ENCODE measurements at places on chromosomes 7 and 10.

DNA sequence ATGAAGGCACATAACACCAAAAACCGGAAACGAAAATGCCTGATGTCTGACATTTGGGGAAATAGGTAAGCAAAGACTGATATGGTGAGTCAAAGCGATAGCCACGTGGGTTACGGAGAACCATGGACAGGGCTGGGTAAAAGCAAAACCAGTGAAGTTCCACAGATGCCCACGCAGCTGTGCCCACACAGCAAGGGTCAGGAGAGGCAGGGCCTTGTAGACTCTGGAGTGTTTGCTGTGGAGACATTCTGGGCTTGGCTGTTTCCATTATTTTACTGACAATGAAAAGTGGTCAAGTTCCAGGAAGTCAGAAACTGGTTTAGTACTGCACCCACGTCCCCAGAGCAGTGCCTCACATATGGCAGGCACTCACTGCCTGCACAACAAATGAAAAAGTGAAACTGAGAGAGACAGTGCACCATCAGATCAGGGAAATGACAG is 148.7 kb downstream of the ZMYND11 start:
- DNase-seq, result no peak

DNA sequence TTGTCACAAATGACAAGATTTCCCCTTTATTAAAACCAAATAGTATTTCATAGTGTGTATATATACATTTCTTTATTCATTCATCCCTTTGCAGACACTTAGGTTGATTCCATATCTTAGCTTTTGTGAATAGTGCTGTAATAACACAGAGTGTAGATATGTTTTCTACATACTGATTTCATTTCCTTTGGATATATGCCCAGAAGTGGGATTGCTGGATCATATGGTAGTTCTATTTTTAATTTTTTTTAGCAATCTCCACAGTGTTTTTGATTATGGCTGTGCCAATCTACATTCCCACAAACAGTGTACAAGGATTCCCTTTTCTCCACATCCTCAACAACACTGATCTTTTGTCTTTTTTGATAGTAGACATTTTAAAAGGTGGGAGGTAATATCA is 46.4 kb downstream of the CSTF2T start:
- no peak for DNase-seq

DNA sequence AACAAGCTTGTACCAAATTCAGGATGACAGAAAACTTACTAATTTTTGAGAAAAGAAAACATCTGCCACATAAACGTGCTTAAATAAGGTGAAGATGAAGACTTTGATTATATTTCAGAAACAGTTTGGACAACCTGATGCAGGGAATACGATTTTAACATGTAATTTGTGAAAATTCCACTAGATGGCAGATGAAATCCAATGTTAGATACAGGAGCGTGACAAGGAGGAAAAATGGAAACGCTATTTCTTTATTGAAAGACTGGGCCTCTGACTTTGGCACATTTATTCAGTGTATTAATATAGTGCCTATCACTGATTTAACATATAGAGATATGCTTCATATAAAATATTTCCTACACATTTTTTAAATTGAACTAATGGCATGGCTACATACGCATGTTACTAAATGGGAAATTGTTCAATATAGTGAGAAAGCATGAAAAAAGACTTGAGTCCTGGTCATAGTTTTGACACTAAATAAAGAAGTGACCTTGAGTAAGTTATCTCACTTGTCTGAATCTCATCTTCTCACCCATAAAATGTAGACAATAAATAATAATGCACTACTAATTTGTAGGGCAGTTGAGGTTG is 60.7 kb downstream of the CD36 start:
- no peak for DNase-seq

DNA sequence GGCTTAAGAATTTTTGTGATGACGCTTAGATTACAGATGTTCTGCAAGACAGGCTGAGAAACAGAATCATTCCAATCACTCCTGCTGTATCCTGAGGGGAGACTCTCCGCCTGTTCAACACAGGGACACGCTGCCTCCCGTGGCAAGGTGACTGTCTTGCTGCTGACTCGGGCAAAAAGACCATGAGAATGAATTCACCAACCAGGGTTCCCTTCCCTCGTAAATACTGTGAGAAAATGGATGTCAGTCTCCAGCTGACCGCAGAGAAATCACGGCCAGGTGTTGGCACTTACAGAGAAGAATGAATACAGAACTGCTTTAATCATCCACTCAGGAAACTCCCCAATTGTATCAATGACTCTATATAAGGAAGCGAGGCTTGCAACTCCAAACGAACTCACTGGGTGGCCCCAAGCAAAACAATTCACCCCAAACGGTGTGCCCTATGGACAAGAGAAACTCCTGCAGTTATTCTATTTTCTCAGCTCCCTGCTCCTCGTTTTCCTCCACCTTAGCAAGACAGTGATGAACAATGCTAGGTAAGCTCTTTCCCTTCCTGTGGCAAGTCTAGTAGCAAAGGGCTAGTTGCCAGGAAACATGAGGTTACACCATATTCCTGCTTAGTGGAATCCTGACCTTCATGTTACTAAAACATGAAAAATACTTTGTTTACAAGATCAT is 22.8 kb downstream of the GNA12 start:
- no peak for DNase-seq

Measured in frontal cortex (tissue), 4 donors.